ENCODE measurements at places on chromosomes 6 and 20.

GRCh38 chr20:43961541-43962471 is 47.2 kb downstream of the TOX2 start:
- no peak for DNase-seq

DNA sequence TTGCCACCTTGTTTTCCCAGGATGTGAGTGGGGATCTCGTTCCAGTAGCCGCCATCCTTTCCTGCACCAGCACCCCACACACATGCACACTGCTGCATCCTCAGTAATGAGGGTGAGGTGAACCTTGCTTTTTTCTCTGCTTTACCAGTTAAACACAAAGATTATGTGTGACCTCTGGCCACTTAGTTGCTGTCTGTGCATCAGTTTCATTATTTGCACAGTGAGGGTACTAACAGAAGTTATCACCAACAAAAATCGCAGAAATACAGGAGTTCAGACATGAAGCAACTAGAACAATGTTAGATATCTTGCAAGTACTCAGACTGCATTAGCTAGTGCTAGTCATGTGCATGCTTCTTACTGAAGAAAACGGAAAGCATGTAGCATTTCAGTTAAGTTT is 17.4 kb upstream of the DACT2 start:
- DNase-seq, result no peak

DNA sequence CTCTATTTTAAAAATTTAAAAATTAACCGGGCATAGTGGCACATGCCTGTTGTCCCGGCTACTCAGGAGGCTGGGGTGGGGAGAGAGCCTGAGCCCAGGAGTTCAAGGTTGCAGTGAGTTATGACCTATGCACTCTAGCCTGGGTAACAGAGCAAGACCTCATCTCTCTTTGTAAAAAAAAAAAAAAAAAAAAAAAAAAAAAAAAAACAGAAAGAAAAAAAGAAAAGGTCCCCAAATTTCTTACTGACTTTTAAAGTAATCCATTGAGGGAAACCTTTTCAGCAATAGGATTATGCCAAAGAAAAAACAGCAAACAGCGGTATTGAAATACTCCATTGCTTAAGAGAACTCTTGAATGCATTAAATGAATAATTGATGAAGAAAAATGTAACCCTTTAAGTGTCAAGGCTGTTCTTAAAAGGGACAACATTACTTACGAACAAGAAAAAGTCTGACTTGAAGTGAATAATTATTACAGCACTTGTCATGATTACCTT is 6.0 kb upstream of the DNAAF9 start:
- no peak for DNase-seq

- DNase-seq, result no peak
These were observed 45.0 kb downstream of the CARMIL1 start for GRCh38 chr6:25324066-25324762.
